ENCODE measurements at places on chromosomes 11 and 22.

- no peak for DNase-seq
Observed at GRCh38 chr22:49715450-49715849, 112.2 kb downstream of the BRD1 start.

DNA sequence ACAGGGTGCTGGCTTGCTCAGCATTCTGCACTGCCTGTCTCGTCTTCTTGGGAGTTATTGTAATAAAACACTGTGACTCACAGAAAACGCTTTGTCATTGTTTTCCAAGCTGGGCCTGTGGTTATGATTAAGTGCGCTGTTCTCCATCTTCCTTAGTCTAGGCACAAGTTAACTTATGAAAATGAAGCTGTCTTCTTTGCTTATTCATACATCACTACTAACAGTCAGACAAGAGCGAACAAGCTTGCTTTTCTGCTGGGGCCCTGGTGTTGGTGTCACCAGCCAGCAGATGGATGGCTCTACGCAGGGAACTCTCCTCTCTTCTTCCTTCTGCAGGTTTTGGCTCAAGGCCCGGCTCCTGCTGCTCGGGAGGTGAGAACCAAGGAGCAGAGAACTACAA, 380.1 kb upstream of the SYN3 start:
- DNase-seq: no peak

- DNase-seq: no peak
Observed at GRCh38 chr11:92744929-92745585, 224.4 kb upstream of the MTNR1B start.

DNA sequence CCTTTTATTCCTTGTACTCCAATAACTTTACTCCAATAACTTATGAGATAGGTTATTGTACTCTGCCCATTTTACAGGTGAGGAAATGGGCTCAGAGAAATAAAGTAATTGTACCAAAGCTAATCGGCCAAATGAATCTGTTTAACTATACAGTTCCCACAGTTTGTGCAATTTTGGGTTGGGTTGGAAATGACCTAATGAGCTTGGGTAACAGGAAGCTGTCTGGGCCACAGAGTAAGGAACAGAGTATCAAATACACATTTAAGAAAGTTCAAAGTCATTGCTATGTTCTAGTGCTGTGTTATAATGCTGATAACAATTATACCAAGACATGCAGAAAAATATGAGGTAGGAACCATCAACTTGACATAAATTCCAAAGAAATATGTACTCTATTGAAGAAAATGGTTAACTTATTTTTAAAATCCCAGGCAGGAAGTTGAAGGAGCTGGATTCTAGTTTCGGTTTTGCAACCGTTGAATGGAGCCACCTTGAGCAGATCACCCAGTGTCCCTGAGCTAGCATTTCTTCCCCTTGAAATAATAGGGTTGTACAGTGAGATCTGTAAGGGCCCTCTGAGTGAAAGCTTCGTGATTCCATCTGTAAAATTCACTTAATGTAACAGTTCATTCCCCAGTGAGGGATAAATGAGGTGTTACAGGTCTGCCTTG, 360.9 kb upstream of the NARS2 start:
- DNase-seq: no peak

DNA sequence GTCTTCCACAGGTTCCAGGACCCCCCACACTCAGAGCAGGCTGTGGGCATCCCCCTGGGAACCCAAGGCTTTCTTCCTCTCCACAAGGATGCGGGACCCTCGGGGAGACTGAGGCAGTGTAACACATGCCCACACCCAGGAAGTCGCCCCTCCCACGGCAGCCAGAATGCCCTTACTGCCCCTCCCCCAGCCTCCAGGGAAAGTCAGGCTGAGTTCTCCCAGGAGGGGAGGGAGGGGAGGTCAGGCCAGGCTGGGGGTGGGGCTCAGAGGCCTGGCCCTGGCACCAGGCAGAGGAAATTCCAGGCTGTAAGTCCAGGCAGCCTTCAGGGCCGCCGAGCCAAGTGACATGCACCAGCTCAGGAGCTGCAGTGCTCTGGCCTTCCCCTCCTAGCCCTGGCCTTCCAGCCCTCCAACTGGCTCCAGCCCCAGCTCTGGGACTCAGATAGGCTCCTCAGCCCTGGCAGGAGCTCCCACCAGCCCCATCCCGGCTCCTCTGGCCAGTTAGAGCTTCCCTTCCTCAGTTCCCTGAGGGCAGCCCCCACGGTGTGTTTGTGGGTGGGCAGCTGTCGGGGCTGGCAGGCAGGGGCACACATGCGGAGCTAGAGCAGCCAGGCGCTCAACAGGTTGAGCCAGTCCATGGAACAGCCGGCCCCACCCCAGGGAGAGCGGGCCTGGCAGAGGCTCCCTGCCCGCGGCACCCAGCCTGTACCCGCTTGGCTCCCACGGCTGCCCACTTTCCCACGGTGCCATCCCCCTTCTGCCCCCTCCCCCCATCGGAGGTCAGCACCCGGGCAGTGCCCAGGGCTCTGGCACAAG, 3.6 kb downstream of the BCL9L start:
- no peak for DNase-seq

- DNase-seq: no peak
Observed at GRCh38 chr11:46010100-46010499, 87.6 kb downstream of the LARGE2 start.

DNA sequence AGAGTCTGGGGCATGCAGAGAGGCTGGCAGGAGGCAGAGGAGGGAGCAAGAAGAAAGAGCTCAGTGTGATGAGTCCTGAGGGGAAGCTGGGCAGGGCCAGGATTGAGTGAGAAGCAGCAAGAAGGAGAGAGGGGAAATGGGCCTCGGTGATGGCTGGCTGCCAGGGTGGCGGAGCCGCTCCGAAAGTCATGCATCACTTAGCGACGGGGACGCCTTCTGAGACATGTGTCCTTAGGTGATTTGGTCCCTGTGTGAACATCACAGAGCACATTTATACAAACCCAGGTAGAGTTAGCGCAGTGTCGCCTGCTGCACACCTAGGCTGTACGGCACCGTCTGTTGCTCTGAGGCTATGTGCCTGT, 15.1 kb downstream of the TBC1D22A start:
- DNase-seq: no peak

- DNase-seq: no peak
Observed at GRCh38 chr22:31269892-31270579, 22.3 kb downstream of the PIK3IP1 start.

DNA sequence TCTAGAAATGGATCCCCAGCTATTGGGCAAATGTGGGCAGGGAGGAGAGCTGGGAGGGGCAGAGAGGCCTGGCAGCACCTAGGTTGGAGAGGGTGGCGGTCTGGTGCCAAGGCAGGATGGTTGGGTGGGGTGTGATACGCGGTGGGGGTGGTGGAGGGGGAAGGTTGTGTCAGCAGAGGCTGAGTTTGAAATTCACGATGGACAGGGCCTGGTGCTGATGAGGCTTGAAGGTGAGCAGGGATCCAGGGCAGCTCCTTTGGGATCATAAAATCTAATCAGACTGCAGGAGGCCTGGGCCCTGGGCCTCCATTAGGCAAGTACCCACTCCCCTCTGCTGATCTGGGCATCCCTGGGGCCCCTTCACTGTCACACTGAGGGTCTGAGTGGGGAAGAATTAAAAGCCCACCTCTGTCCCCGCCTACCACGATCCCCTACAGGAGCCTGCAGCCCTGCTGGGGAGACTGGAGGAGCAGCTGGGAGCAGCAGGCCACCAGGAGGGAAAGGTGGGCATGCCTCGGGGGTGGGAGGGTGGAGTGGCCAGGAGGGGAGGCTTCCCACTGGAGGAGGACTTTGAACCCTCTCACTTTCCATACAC, 24.0 kb downstream of the IGLL1 start:
- no peak for DNase-seq

DNA sequence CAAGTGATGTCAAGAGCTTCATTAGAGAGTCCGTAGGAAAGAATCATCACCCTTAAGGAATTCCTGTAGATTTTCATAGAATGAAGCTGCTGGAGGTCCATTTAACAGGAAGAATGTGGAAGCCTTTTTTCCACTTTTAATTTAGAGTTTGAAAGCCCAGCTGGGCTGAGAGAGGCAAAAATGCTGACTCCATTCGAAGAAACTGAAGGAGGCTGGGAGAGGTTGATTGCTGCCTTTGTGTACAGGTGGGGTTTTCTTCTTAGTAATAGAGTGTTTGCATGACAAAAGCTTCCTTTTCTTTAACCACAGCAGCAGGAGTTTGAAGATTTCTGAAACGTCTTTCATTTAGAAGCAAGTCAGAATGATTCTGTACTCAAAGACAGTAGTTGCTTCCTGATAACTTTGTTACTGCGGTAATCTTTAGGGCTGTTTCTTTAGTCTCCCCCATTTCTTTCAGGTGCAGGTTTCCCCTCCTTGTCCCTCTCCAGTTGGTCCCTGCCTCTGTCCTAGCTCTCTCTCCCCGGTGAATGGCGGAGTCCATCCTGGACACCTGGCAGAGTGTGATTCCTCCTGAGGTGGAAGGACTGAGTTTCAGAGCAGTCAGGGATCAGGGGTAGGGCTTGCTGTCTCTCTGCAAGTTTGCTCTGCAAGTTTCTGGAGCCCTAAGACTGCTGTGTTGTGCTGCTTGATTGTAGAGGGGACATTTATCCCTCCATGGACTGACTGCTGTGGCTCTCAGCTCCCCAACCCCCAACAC, 166.2 kb downstream of the LDLRAD3 start:
- DNase-seq: no peak

GRCh38 chr11:78310500-78310909, 107.1 kb downstream of the GAB2 start:
- DNase-seq: no peak

- no peak for DNase-seq
Observed at GRCh38 chr11:27087432-27087831, 46.8 kb downstream of the BBOX1 start.

DNA sequence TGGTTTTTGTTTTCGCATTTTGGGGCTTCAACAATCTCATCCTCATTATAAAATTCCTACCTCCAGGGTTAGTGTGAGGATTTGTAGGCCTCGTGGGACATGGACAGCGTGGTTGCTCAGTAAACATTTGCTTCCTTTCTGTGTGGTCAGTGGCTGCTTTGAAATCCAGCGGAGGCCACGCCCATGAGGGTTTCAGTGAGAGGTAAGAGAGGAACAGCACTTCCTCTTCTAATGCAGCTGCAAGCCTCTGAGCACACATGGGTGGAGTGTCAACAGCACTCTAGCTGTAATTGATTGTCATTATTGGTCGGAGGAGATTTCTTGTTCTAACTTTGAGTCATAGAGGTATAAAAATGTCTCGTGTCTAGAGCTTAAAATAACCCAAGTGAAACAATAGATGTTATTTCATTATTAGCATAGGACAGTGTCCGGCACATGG, 6.0 kb upstream of the ARHGAP42 start:
- DNase-seq: peak; percentile 70

- no peak for DNase-seq
Observed at GRCh38 chr11:11085580-11085979, 227.7 kb upstream of the ZBED5 start.

DNA sequence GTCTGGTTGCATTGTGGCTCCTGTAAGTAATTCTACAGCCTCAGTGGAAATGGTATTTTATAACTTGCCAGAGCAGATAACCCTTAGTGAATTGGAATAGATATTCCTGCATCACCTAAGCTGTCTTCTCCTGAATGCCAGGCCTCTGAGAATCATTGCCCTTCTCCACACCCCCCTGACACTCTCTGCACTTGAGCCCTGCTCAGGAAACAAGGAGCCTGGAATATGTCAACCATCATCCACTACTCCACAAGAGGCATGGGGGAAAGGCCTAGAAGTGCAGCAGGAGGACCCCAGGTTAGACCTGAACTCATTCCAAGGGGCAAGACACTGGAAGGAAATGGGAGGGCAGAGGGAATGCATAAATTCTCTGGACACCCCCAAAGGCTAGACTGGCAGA, 72.4 kb downstream of the DSCAML1 start:
- DNase-seq: no peak
